ENCODE measurements at places on chromosomes 7 and 10. TPM values are rescaled to one million over a fixed set of nuclear protein-coding genes. Genes with fewer than 3 reads are reported as not detected.

The EFCAB10 gene
- total RNA-seq, result 0.25 TPM

The NPSR1 gene
- not detected for total RNA-seq

The ATP6V0A4 gene
- 0.06 TPM for total RNA-seq

The CPEB3 gene
- total RNA-seq, result 0.65 TPM

The SEMA3E gene
- total RNA-seq, result 0.32 TPM

The TMEM60 gene
- total RNA-seq, result 7.9 TPM

The BMPER gene
- 0.16 TPM for total RNA-seq
